ENCODE measurements at places on chromosomes 11 and 22. TPM values are rescaled to one million over a fixed set of nuclear protein-coding genes. Genes with fewer than 3 reads are reported as not detected.

SMIM35 gene
- not detected for total RNA-seq

PATE4 gene
- not detected for total RNA-seq

FAM180B gene
- total RNA-seq = 0.09 TPM

OR6Q1 gene
- total RNA-seq = not detected

CNTN5 gene
- not detected for total RNA-seq

CARNS1 gene
- 0.09 TPM for total RNA-seq

VPS37C gene
- total RNA-seq = 7.6 TPM

All from smooth muscle cell of bladder (primary cell).